ENCODE measurements at places on chromosomes 11 and 22.

- DNase-seq: no peak
Observed at GRCh38 chr11:19920982-19921381, 208.3 kb downstream of the NAV2 start.

GRCh38 chr11:59223611-59224010 is 10.9 kb upstream of the MPEG1 start:
- no peak for DNase-seq

GRCh38 chr11:106463796-106464201 is 386.3 kb downstream of the AASDHPPT start:
- DNase-seq: no peak

- no peak for DNase-seq
Observed at GRCh38 chr22:43113526-43114251, 3.1 kb downstream of the BIK start.

- DNase-seq: no peak
Observed at GRCh38 chr11:94793002-94793401, 24.8 kb downstream of the AMOTL1 start.

GRCh38 chr22:22396741-22397291 is 111.7 kb downstream of the ZNF280B start:
- no peak for DNase-seq

- no peak for DNase-seq
Observed at GRCh38 chr11:45715418-45715817, 50.0 kb upstream of the CHST1 start.

DNA sequence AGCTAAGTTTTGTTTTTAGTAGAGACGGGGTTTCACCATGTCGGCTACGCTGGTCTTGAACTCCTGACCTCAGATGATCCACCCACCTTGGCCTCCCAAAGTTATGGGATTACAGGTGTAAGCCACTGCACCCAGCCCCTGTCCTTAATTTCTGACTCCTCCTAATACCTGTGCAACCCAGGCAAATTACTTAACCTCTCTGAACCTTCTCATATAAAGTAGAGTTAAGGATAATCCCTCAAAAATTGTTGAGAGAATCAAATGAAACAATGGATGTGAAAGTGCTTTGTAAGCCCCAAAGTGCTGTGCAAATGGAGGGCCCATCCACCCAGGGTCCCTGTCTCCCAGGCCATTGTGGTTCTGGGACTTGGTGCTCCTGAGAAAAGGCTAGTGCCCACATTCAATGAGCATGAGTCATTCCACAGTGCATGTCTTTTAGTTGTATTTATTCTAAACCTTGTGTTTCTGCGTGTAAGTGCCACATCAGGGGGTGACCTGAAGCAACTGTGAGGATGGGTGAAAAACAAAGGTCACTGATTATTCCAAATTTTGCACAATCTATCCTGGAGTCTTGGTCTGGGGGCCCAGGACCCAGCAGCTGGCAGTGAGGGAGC is 61.4 kb upstream of the PTPRJ start:
- no peak for DNase-seq

DNA sequence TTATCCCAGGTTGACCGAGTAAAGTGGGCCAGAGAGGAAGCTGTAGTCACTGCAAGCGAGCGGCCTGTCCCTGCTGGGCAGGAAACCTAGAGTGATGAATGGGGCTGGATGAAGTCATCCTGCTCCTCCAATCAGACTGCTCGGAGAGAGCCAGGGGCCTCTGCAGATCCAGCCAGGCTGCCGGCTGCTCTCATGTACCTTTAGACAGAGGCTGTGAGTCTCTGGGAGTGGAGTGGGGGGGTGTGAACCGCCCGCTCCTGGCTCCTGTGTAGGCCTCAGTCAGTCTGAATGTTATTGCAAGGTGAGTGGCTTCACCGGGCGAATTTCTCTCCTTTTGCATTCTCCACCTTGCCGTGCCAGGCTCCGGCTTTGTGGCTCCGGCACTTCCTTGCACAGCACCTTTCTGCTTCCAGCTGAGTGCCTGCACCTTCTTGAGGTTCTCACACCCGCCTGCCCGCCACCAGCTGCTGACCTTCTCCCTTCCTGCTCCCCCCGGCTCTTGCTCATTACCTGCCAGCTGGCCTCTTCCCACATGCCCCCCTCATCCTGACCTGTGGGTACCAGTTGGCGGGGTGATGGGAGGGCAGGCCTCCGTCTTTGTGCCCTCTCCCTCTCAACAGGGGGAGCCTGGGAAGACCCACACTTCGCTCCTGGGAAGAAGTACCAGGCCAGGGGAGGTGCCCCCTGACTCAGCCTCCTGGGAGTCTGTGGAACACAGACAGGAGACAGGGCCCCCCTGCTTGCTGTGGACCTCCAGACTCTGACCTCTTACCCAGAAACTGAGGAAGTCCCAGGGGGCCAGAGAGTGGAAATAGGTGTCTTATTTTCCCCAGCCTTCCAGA is 79.9 kb downstream of the GRAMD1B start:
- no peak for DNase-seq

GRCh38 chr22:40499209-40499623 is 128.8 kb downstream of the SGSM3 start:
- peak; percentile 42 for DNase-seq

- DNase-seq: peak; percentile 50
Observed at GRCh38 chr22:33519071-33519973, 401.0 kb downstream of the LARGE1 start.

DNA sequence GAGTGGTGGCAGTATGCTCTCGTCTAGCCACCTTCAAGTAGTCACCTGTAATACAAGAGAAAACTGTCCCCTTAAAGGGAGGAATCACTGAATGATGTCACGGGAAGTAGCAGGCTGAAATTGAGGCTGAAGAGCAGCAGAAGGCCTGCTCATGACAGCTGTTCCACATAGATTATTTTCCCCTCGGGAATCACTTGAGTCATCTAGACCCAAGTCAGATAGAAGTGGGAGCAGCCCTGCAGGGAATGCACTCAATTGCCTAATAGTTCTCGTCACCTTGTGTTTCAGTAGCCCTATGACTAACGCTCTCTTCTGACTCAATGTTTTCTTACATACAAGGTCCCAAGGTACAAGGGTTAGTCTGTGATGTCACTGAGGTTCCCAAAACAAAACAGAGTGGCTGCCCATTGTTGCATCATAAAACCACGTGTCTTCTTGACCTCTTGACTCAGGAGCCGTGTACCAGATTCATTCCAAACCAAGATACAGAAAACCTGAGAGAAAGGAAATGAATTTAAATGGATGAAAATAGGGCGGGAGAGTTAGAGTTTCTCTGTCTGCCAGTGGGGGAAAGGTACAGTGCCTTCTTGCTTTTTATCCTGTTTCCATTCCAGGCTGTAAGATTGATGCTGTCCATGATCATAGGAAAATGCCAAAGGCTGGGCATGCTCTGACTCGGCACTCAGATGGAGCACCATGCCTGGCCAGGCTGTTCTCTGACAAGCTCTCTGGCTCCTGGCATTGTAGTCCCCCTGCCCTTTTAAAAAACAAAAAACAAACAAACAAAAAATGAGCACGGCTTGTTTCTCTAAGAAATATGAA is 21.6 kb upstream of the C11orf96 start:
- DNase-seq: no peak

GRCh38 chr11:69992943-69993694 is 85.0 kb upstream of the ANO1 start:
- DNase-seq: no peak

DNA sequence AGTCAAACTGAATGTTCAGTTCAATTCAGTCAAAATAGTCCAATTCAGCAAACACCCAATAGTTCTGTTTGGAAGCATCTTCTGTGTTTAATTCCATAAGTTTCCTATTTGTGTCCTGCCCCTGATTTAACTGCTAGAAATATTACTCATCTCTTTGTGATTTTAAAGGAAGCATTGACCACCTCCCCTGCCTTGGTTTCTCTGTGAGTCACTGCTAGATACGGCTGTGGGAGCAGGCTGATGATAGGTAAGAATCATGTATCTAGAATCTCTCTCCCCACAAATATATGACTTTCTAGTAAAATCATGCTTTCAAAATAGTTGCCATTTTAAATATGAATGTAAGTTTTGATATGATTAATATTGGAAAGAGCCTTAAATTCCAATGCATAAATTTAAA is 888.5 kb downstream of the NTM start:
- DNase-seq: no peak

DNA sequence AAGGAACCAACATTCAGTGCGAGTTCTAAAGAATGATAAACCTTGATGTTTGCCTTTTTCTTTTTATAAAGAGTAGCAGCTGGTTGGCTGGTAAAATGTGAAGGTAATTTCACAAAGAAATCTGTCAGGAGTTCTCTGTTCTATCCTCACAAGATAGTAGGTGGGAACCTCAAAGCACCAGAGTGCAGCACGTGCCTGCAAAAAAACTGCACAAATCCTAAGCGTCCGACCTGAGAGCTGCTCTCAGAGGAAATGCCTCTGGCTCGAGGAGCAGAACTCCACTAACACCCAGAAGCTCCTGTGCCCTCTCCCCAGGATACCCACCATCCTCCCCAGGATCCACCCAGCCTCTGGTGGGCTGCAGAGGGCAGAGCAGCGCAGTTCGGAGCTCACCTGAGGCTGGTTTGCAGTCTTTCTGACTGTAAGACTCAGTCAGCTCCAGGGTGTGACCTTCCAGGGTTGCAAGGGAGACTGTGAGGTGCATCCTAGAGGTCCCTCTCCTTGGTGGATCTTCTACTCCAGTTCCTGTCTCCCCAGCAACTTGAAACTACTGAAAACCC is 23.5 kb downstream of the PRDM10 start:
- no peak for DNase-seq

DNA sequence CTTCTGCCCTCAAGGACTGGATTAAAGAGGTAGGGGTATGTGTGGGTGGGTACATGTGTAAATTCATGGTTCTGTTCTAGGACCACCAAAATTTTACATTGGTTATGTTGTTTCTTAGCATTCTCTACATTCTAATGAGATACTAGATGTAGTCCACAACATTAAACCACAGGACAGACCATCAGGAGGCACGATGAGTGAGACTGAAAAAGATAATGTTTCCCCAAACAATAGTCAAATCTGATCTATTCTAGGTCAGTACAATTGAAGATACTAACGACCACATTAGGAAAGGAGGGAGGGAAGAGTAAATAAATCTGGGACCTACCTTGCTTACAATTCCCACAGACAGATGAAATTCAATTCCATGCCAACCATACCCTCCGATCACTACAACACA is 42.2 kb downstream of the MRTFA start:
- no peak for DNase-seq

DNA sequence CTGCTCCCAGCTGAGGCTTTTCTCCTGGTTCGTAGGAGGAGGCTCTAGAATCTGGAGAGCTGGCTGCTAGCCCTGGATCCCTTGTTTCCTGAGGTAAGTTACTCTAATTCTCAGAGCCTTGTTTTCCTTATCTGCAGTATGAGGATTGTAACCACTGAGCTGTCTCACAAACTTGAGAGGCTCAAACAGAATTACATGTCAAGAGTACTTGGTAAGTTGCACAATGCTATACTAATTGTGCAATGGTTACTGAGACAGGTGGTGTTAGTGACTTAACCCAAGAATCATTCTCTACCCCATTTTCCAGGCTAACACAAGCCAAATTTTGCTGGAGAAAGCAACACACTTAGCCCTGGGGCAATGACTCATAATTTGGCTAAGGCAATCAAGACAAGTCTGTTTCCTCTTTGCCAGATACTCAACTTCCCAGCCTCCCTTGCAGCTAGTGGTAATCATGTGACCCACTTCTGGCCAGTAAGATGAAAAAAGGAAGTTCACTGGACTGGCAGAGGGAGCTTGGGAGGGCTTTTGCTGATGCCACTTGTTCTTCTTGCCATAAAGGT is 348.0 kb downstream of the TENM4 start:
- DNase-seq: no peak

- DNase-seq: no peak
Observed at GRCh38 chr11:134656861-134657540, 245.0 kb upstream of the B3GAT1 start.

- no peak for DNase-seq
Observed at GRCh38 chr22:43743929-43744643, 68.0 kb downstream of the EFCAB6 start.

- no peak for DNase-seq
Observed at GRCh38 chr11:118081241-118081958, 4.5 kb downstream of the TMPRSS4 start.

Data from GM12864 (cell line).